ENCODE measurements at places on chromosomes 4 and X. TPM values are rescaled to one million over a fixed set of nuclear protein-coding genes. Genes with fewer than 3 reads are reported as not detected.
A peak's percentile ranks its signal among the peaks of the same experiment; 100 is the strongest.

The MYOZ2 gene
- not detected for total RNA-seq

The DGAT2L6 gene
- not detected for total RNA-seq

The MAGEH1 gene
- total RNA-seq: 45.3 TPM

GRCh38 chr4:24032371-24032989, 142.6 kb upstream of the PPARGC1A start:
- DNase-seq: peak; percentile 32

The TEX11 gene
- not detected for total RNA-seq
